ENCODE measurements at places on chromosomes 13 and 19.
A peak's percentile ranks its signal among the peaks of the same experiment; 100 is the strongest.

- DNase-seq: no peak
Observed at GRCh38 chr13:110902370-110902769, 12.5 kb downstream of the ANKRD10 start.

DNA sequence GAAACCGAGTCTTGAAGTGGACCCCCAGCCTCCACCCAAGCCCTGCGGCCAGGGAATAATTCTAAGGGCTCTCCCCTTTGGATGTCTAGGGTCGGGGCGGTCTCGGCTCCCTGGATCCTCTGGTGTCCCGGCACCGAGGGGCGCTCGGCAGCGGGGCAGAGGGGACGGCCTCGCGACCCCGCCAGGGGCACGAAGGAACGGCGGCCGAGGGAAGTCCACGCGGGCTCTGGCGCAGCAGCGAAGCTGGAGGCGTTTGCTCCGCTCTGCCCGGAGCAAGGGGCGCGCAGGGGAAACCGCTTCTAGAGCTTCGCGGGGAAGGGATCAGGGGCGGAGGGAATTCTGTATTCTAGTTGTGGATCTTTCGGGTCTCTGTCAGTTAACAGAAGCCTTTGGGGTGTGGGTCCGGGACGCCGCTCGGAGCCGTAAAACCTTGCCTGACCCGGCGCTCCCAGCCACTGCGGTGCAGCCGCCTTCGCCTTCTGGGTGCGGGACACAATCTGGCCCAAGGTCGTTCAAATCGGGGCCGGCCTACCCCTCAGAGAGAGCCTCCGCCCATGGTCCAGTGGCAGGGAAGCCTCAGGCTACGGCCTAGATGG is 118.2 kb downstream of the KCNRG start:
- no peak for DNase-seq

- DNase-seq: peak; percentile 61
Observed at GRCh38 chr19:11096210-11096841, 7.1 kb downstream of the LDLR start.

- no peak for DNase-seq
Observed at GRCh38 chr19:7787141-7787540, 24.1 kb downstream of the CLEC4M start.

DNA sequence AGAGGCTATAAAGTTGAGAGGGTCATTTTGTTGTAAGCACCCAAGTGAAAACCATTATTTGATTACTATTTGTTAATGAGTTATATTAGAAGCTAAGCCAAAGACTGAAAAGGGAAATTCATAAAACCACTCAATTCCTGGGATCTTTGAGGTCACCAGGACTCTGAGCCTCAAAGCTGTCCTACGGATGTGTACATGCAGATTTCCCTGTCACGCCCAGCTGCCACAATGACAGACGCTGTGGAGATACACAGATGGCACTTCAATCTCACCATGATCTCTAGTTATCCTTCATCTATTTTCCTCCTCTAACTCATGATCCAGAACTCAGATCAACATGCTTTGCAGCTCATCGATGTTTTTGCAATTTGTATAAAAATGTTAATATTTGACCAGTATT is 403.5 kb upstream of the MIR17HG start:
- no peak for DNase-seq

GRCh38 chr13:44352671-44353070 is 21.0 kb upstream of the SERP2 start:
- peak; percentile 41 for DNase-seq

- DNase-seq: no peak
Observed at GRCh38 chr19:18738961-18739690, 52.0 kb downstream of the COMP start.

GRCh38 chr13:27269114-27269665 is 1.4 kb upstream of the RASL11A start:
- no peak for DNase-seq

DNA sequence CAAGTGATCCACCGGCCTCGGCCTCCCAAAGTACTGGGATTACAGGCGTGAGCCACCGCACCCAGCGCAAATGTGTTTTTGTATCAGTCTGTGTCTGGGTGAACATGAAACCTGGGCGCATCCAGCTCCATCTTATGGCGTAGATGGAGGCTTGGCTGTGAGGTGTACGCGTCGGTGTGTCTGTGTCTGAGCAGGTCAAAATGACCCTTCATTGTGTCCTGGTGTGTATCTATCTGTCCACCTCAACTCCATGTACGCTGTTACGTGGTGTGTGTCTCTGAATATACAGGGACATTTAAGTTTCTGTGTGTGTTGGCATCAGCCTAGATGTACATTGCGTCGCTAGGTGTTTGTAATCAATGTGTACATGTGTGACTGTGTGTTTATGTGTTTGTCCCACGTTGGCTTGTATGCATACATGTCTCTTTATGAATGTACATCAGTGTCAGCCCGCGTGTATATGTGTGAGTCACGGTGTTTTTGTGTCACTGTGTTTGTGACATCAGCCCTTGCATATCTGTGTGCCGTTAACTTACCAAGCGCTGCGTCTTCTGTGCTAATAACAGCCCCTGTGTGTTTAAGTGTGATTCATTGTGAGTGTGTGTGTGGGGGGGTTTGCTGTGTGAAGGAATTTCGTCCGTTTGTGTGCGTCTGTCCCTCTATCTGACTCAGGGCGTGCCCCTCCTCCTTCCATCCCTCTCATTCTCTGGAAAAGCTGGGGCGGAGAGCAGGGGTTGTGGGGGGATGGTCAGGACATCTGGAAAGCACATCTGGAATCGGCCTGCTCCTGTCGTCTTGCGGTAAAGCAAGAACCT is 6.4 kb downstream of the AXL start:
- peak; percentile 98 for DNase-seq

- DNase-seq: peak; percentile 91
Observed at GRCh38 chr13:114118511-114119123, 13.8 kb downstream of the RASA3 start.

DNA sequence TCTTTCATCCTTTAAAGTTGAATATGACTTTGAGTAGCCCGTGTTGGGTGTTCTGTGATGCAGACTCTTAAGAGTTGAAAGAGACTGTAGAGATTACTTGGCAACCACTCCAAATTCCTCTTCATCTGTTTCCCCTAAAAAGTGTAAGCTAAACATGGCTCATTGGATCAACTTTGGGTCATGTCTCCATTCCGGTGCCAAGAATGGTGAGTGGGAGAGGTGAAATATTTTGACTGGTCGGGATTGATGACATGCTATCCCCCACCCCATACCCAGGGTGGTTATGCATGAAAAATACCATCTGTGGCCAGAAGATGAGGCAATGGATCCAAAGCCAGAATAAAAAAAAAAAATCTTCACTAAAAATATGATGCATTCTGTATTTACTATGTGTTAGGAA is 281.3 kb upstream of the SOX21 start:
- DNase-seq: no peak

- DNase-seq: peak; percentile 67
Observed at GRCh38 chr19:32599736-32600157, 18.8 kb downstream of the PDCD5 start.

GRCh38 chr19:40283414-40284250 is 1.5 kb downstream of the AKT2 start:
- no peak for DNase-seq

DNA sequence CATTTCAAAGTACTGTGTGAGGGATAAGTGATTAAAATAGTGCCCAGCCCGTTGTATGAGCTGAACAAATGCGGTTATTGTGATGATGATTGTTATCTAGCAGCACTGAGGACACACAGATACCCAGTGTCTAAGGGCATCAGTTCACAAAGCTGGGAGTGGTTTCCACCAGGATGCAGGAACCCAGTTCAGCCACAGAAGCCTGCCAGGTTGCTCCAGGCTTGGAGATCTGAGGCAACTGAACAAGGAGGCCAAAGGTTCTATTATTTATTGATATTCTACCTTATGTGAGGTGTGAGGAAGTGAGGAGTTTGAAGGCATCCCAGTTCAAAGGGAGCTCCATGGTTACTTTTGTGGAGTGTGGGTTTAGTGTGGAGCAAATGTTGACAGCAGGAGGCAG is 13.2 kb downstream of the DIAPH3 start:
- no peak for DNase-seq

- no peak for DNase-seq
Observed at GRCh38 chr13:48561466-48562235, 28.8 kb upstream of the RCBTB2 start.

- DNase-seq: peak; percentile 8
Observed at GRCh38 chr19:31351056-31351854, 2.0 kb upstream of the TSHZ3 start.

DNA sequence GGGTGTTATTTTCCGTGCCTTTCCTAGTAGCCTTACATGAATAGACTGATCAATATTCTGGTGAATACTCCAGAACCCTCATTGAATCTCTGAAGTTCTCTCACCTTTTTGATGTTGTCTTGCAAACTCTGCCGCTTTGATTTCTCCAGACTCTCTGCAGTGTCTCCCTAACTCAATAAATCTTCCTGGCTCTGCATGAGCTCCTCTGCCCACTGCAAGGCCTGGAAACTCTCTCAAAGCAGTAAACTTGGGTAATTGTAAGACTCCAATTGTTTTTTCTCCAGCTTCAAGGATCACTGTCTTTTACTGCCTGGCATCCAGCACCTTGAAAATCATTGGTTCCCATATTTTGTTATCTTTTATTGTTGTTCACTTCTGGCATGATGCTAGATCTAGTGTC is 198.4 kb downstream of the GPC5 start:
- DNase-seq: no peak

GRCh38 chr13:39266426-39266825 is 228.2 kb downstream of the NHLRC3 start:
- peak; percentile 15 for DNase-seq

GRCh38 chr19:9014803-9015202 is 4.6 kb upstream of the MUC16 start:
- no peak for DNase-seq

GRCh38 chr13:22189176-22190048 is 518.5 kb downstream of the FGF9 start:
- no peak for DNase-seq

DNA sequence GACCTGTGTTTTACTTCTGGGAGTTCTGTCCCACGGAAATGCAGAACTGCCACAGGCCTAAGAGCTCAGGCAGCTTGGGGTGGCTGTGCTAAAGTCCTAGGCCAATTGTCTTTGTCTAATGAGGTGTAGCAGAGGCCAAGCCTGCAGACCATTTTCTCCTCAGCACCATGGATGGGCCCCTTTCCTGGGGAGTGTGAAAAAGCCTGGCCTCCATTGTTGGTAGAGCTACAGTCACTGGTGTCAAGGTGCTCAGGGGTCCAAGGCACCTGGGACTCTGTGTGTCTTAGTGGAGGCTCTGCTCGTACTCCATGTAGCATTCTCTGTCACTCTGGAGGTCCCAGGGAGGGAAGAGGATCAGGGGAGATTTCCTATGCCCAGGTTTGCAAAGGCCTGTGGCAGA is 329.6 kb downstream of the SLITRK5 start:
- DNase-seq: peak; percentile 48

DNA sequence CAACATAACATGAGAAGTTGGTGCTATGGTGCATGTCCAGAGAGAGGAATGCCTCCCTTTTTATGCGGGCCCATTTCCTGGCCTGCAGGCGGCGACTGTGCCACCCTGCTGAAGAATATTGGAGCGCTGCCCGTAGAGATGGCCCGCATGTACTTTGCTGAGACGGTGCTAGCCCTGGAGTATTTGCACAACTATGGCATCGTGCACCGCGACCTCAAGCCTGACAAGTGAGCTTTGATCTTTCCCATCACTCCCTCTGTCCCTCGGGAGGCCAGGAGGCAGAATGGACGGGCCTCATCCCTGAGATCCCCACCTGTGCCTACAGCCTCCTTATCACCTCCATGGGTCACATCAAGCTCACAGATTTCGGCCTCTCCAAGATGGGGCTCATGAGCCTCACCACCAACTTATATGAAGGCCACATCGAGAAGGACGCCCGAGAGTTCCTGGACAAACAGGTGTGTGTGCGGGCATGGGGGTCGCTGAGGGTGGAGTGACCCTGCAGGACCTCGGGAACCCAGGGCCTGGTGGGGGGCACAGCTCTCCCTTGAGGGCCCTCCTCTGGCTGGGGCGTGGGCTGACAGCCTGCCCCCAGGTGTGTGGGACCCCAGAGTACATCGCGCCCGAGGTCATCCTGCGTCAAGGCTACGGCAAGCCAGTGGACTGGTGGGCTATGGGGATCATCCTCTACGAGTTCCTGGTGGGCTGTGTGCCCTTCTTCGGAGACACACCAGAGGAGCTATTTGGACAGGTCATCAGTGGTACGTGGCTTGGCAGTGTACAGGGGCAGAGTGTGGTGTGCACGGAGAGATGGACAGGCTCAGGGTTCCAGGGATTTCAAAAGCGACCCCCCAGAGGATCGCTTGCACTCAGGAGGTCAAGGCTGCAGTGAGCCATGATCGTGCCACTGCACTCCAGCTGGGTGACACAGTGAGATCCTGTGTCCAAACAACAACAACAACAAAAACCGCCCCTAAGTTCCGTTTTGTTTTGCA is 16.2 kb downstream of the DNASE2 start:
- DNase-seq: no peak

GRCh38 chr13:23673867-23674605 is 103.8 kb downstream of the TNFRSF19 start:
- no peak for DNase-seq

GRCh38 chr19:6963937-6964336 is 57.3 kb downstream of the MBD3L2B start:
- DNase-seq: no peak

DNA sequence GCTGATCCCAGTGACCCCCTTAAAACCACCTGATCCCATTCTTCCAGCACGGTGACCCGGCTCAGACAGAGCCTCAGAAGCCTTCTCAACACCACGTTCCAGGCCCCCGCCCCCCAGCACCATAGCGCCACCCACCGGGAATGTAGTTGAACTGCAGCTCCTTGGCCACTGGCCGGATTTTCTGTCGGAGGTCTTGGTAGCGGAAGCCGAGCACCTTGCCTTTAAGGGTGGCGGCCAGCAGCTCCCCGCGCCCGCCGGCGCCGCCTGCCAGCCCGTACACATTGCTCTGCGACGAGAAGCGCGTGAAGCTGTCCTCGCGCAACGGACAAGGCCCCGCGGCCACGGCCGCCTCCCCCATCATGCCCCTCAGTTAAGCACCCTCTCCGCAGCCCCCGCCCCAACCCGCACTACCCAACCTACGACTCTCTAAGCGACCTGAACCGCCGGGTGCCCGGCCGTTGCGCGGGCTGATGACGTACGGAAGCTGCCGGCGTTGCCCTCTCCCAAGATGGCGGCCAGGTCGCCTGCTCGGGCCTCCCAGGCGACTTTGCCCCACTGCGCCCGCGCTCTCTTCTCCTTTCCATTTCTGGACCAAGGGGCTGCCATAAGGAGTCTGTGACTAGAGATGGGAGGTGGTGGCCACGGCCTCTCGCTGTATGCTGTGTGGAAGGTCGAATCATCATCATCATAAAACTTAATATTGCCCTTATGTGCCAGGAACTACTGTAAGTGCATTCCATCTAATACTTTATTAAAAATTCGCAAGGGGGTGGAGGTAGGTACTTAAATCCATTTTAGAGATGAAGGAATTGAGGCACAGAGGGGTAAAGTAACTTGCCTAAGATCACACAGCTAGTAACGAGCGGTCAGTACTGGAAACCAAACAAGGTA is at the start of gene KPTN:
Gene KPTN, minus strand, starts transcription at position 420 of the 891 bp plus-strand sequence. Its CDS starts 59 bp downstream, at position 361.
- peak; percentile 62 for DNase-seq

Data from renal cortical epithelial cell (primary cell).